ENCODE measurements at places on chromosomes 5 and 9. TPM values are rescaled to one million over a fixed set of nuclear protein-coding genes. Genes with fewer than 3 reads are reported as not detected.

GRCh38 chr9:135797507-135798262, 95.7 kb downstream of the KCNT1 start:
- DNase-seq: no peak

- no peak for DNase-seq
Observed at GRCh38 chr5:180212363-180213255, 3.6 kb upstream of the RASGEF1C start.

- no peak for DNase-seq
Observed at GRCh38 chr9:26833792-26834191, 58.8 kb downstream of the CAAP1 start.

Gene SLC4A9
- polyA plus RNA-seq: 0.18 TPM

Gene DMRT3
- not detected for polyA plus RNA-seq

Gene JMY
- polyA plus RNA-seq: 11.1 TPM

- DNase-seq: no peak
Observed at GRCh38 chr5:4479426-4479825, 660.7 kb upstream of the ADAMTS16 start.

DNA sequence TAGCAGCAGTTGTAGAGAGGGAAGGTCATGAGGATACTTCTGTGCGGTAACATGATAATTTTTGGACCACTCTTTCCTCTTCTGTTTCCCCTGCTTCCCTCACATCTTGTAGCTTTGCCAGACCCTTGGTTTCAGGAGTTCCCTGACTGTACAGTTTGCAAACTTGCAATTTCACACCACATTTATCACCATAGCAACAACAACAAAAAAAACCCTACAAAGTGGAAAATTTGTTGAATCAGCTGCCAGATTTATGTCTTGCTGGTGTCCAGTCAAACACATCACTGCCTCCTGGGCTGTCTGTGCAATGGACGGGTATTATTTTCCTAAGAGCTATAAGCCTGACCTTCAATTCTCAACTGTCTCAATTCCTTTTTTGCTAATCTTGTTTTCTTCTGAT, 751.6 kb downstream of the TLR4 start:
- DNase-seq: peak; percentile 12

Gene HTR4
- polyA plus RNA-seq: not detected

Gene CER1
- not detected for polyA plus RNA-seq

DNA sequence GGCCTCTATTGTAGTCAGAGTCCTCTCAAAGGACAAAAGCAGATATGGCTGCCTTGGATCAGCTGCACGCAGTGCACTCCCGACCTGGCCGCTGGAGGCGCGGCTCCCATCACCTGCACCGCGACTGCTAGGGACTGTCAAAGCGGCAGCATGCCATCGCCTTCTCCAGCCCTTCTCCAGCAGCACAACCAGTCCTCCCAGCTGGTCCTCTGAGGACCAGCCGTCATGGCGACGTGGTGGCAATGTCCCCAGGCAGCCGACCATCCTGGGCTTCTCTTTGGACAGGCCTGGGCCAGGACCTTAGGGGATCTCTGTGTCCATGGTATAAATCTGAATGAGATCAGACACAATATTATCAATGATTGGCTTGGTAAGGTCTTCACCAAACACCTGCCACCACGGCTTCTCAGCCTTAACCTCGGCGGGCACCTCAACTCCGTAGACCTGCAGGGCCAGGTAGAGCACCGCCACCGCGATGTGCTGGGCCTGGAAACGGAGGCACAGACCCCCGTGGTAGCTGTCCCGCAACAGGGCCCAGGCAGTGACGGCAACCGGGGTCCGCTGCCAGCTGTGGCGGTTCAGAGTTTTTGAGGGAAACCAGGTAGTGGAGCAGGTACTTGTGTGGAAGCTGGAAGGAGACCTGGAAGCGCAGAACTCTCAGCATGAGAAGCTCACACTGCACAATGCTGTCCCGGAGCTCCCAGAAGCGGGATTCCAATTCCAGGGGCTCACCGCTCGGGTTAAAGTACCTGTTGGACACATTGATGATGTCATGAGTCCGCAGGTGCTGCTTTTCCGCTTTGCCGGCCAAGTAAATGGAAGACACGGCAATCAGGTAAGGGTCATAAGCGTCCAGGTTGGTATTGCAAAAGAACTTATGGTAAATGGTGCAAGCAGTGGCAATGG, 8.5 kb downstream of the DUSP1 start:
- DNase-seq: no peak

Gene RASEF
- polyA plus RNA-seq: 0.36 TPM

GRCh38 chr5:102797322-102797884, 42.3 kb downstream of the PAM start:
- no peak for DNase-seq

DNA sequence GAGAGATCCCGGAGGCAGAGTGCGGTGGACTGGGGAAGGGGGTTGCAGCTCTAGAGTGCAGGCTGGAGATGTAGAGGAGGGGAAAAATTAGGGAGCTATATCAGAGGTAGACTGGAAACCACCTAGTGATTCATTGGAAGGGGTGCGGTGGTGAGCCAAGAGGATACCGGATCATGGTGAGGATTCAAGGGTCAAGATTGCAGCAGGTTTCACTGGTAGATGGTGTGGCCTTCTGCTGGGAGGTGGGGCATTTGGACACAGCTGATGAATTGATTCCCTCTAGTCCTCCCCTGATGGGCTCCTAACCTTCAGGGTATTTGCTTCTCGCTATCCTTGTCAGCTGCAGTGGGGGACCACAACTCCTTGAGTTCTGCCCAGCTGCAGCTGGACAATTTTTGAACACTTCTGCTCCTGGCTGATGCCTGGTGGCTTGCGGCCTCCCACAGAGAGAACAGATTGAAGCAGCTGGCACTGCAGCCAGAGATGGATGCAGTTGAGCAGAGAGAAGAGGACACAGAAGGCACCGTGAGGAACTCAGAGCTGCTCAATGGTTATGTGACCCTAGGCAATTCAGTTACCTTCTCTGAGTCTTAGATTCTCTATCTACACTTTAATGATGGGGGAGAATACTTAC, 134.4 kb upstream of the ABCA1 start:
- DNase-seq: no peak

- no peak for DNase-seq
Observed at GRCh38 chr9:72903103-72903502, 49.8 kb downstream of the ALDH1A1 start.

- no peak for DNase-seq
Observed at GRCh38 chr9:135665795-135666189, 2.7 kb downstream of the LCN9 start.

Gene GOLGA2
- 89.4 TPM for polyA plus RNA-seq

- DNase-seq: no peak
Observed at GRCh38 chr9:115261656-115262081, 143.7 kb upstream of the TNC start.

- no peak for DNase-seq
Observed at GRCh38 chr9:83043597-83043996, 19.3 kb downstream of the RASEF start.

- peak; percentile 83 for DNase-seq
Observed at GRCh38 chr9:116572095-116572748, 114.9 kb upstream of the TRIM32 start.

GRCh38 chr5:59582746-59583145, 310.8 kb downstream of the PDE4D start:
- DNase-seq: no peak
